ENCODE measurements at places on chromosomes 16 and 17. TPM values are rescaled to one million over a fixed set of nuclear protein-coding genes. Genes with fewer than 3 reads are reported as not detected.

Gene RDM1
- total RNA-seq: 2.4 TPM

- ATAC-seq: no peak
Observed at GRCh38 chr17:58399974-58400373, 17.4 kb downstream of the RNF43 start.

GRCh38 chr16:23374721-23375510 is 72.8 kb downstream of the SCNN1B start:
- ATAC-seq: no peak

GRCh38 chr16:21638573-21638975 is 13.8 kb downstream of the IGSF6 start:
- ATAC-seq: no peak

GRCh38 chr17:77068915-77069314 is 71.9 kb upstream of the SEC14L1 start:
- no peak for ATAC-seq

- ATAC-seq: no peak
Observed at GRCh38 chr16:87576171-87576570, 26.1 kb upstream of the JPH3 start.

GRCh38 chr16:6157806-6158205 is 1060.2 kb upstream of the EEF2KMT start:
- no peak for ATAC-seq

DNA sequence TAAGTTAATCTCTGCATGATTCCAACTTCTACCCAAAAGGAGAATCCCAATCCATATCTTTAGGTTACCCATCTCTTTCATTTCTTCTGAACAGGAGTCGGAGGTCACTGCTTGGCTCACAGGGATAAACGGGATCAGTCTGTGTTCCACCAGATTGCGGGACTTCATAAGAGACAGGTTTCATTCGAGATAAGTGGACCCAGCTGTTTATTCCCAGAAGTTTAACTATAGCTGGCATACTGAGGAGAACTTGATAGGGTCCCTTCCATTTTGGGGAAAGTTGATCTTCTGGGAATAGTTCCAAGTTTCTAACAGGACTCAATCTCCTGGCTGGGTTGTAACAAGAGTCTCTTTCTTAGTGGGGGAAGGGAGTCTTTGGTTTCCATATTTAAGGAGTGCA is 45.4 kb upstream of the ARL4D start:
- ATAC-seq: no peak

- ATAC-seq: no peak
Observed at GRCh38 chr16:14489460-14489859, 140.6 kb downstream of the PARN start.

Data from motor neuron (in vitro differentiated cells).